Epithelial cell of esophagus (primary cell): ENCODE measurements at places on chromosomes 4 and X.

GRCh38 chr4:140123666-140124377 lies 30.2 kb downstream of the MAML3 start:
- DNase-seq, result no peak

- no peak for DNase-seq
These were observed 104.8 kb upstream of the KIT start for GRCh38 chr4:54553001-54553400.

GRCh38 chr4:58368221-58368620 lies 1258.0 kb upstream of the IGFBP7 start:
- no peak for DNase-seq

DNA sequence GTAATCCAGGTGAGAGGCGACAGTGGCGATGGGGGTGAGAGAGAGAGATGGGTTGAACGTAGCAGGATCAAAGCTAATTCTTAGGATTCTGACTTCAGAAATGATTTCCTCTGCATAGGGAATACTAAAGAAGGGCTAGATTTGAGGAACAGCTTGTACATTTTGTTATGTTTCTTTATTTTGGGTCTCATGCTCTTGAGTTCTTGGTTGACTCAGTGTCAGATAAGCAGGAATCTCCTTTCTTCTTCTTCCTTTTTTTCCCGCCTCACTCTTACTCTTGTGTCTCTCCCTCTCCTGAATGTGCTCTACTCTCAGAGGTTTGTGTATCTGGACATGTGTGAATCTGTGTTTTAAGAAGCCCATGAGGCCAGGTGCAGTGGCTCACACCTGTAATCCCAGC lies 36.4 kb downstream of the FAM193A start:
- no peak for DNase-seq

- no peak for DNase-seq
These were observed 84.1 kb downstream of the TBCK start for GRCh38 chr4:106231931-106232330.

DNA sequence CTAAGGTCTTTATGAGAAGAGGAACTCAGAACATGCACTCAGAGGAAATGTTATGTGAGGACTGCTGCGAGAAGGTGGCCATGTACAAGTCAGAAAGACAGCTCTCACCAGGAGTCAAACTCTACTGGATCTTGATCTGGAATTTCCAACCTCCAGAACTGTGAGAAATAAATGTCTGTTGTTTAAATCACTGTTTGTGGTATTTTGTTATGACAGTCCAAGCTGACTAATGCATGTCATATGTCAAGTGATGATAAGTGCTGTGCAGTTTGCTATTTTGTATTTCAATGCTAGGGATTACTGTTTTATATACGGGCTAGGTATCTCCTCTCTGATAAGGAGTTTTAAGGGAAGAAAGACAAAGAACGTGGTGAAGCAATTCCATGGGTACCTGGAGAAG lies 162.3 kb downstream of the CPEB2 start:
- DNase-seq, result peak; percentile 57

DNA sequence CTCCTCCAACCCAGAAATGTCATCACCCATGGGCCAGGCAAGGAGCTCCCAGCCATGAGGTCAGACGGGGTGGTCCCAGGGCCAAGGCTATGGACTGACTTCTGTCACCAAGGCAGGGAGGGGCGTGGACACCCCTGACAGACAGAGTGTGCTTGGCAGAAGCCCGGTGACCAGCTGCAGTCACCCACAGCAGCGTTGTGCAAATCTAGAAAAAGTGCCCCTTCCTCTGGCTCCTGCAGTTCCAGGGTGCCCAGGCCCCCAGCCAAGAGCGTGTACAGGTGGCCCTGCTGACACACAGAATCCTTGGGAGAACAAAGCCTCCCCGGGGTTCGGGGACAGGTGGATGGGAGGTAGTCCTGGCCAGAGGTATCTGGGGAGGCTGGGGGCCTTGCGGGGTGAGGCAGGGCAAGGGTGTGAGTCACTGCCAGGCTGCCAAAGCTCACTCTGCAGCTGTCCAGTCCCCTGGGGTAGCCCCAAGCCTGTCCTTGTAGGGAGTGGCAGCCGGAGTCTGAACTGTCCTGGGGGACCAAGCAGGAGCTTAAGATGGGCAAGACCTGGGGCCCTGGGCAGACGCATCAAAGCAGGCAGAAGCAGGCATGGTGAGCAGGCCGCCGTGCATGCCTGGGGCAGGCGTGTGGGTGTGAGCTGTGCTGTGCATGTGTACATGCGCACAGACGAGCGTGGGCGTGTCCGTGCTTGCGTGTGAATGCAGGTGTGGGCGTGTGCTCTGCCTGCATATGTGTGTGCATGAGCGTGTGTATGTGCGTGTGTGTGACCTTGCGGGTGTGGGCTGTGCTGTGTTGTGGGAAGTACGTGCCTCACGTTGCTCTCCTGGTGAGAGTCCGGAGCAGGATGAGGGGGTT lies 3.3 kb downstream of the MYL5 start:
- DNase-seq, result peak; percentile 94

- DNase-seq, result no peak
These were observed 67.9 kb downstream of the PPP3CA start for GRCh38 chr4:101279377-101279871.

- no peak for DNase-seq
These were observed 180.8 kb downstream of the PRKX start for GRCh38 chrX:3532581-3533085.

- no peak for DNase-seq
These were observed 171.5 kb upstream of the FRG1 start for GRCh38 chr4:189769131-189769530.

DNA sequence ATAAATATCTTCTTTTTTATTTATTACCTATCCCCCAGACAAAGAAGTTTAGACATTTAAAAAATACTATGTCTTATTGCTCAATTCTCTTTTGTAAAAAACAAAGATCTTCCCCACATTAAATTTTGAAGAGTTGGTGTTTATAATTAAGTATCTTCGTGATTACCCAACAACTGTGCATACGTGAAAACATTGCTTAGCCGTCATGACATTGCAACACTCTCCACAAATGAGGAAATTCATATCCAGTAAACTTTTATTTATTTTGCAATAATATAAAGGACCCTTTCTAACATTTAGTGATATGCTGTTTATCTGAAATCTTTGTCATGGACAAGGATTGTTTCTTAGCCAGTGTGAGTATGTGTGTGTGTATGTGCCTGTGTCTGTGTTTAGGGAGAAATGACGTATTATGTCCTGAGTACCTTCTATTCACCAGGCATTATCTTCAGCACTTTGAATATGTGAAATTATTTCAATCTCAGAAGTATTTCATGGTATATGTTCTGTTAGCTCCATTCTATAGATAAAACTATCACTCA lies 26.1 kb upstream of the EREG start:
- no peak for DNase-seq

DNA sequence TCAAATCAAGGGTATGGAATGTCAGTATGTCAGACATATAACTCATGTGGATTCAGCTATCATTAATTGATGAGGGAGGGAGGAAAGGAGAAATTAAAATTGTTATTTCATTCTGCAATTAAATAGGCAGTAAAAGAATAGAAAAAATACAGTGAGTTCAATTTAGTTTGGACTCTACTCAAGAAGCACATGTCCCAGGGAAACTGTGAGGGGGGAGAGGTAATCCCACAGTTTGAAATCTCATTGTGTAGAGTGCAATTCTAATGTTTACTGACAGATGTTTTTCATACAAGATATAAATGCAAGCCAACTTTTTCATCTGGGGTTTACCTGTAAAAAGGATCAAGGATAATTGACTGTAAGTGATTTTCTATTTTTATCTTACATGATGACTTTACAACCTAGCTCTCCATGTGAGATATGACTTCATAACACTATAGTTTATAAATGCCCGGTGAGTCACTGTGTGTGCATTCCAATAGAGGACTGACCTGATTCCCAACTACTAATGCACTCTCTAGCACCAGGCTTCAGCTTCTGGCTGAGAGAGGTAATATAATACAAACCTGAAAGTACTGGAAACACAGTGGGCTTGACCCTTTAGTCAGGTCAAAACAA lies 35.2 kb upstream of the SCD5 start:
- DNase-seq, result peak; percentile 89

GRCh38 chr4:151729731-151730559 lies 30.9 kb downstream of the GATB start:
- peak; percentile 96 for DNase-seq

- no peak for DNase-seq
These were observed 99.0 kb downstream of the HMX1 start for GRCh38 chr4:8772499-8773123.

DNA sequence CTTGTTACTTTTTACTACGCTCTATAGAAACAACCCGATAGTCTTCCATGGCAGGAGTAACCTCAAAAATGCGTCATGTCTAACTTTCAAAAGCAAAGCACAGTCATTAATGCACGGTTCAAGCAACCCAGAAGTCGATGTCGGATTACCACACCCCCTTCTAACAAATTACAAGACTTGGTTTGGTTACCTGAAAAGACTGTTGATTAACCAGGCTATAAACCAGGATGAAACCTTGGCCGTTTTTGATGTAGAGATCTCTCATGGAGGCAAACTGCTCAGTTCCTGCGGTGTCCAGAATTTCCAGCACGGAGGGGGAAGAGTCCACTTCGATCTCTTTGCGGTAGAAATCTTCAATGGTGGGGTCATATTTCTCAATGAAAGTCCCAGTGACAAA lies 2.4 kb downstream of the RAP2C start:
- DNase-seq, result peak; percentile 62

GRCh38 chrX:135429429-135429828 lies 7.7 kb downstream of the SMIM10L2A start:
- no peak for DNase-seq

DNA sequence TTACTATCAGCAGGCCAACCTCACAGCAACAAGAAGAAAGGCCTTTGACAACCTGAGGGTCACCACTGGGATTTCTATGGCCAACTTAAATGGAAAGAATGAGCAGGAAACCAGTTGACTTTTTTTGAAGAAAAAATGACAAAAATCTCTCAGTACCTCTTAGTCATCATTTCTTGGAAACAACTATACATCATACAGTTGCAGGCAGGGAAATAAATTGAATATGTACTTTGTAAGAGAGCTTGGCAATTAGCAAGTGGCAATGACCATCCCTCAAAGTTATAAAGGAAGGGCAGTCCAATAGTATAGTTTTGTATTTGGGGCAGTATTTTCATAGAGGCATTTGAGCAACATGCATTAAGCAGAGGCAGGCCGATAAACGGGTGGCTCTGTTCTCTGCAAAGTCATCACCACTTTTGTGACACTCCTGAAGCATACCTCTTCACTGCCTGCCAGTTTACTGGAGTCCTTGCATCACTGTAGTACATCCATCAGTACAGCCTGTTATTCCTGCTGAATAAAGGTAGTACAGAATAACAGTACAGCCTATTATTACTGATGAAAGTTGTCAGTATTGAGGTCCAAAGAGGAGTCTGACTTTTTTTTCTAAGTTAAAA lies 83.3 kb upstream of the AMELX start:
- DNase-seq, result no peak

- DNase-seq, result peak; percentile 66
These were observed 426 bp upstream of the XIAP start for GRCh38 chrX:123859409-123859845.

- DNase-seq, result peak; percentile 28
These were observed 19.5 kb upstream of the PCSK1N start for GRCh38 chrX:48854898-48855297.

DNA sequence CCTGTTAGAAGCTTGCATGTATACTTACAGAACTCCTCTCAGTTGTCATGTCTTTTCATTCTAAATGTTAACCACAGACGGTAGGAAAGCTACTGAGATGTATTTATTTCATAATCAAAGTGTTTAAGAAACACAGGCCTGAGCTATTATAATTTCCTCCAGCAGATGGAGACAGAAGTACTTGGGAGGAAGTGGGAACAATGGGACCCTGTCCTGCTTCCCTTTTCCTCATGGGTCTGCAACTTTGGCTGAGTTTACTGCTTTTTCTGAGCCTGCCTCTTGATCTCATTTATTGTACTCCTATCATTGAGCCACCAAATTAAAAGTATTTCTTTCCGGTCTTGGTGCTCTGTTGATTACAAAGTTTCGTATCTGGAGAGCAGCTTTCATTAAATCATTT lies 67.7 kb upstream of the SPANXN2 start:
- DNase-seq, result peak; percentile 49
